Fibroblast of skin of left biceps (primary cell): ENCODE measurements at places on chromosomes 13 and 19.

GRCh38 chr19:17244618-17245534 lies 843 bp downstream of the NR2F6 start:
- DNase-seq, result no peak

DNA sequence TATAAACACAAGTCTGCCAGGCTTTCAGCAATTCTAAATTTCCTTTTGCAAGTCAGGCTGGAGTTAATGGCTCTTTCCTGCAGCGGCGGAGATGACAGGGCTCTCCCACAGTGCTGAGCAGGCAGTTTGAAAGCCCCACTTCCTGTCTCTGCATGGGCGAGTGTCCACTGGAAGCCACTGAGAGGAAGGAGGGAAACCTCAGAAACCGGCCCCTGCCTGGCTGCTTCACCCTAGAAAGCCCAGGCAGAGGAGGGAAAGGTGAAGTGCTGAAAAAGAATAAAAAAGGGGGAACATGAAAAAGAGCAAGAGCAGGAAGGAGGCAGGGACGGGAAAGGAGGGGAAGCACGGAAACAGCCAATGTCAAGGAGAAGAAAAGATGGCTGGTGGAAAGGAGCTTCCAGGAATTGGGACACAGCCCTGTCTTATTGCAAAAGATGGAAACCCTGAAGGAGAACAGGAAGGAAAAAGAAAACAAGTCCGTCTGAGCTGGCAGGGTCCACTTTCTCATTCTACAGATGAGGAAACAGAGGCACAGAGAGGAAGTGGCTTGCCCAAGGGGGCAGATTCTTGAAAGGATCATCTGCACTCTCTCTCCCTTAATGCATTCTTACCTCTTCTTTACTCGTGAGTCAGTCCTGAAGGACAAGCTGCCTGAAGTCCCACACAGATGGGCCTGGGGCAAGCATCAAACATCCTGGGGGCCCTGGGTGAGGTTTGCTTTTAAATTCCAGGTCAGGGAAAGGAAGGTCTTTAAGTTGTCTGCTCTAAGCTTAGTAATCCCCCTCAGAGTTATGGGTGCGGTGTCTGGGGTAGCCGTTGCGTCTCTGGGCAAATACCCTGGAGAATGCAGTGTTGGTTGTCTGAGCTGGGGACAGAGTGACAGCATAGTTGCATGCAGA lies 38.8 kb upstream of the ALOX5AP start:
- no peak for DNase-seq

- DNase-seq, result peak; percentile 91
Observed at GRCh38 chr19:1863638-1864479, 480 bp upstream of the KLF16 start.

DNA sequence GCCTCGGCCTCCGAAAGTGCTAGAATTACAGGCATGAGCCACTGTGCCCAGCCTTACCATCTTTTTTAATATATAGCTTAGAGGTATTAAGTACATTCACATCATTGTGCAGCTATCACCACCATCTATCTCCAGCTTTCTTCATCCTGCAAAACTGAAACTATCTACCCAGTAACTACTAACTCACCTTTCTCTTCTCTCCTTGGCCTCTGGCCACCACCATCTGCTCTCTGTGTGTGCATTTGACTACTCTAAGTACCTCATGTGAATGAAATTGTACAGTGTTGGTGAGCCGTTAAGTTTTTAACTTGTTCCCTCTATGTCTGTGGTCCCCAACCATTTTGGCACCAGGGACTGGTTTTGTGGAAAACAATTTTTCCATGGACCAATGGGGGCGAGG lies 56.1 kb downstream of the CDK8 start:
- no peak for DNase-seq

DNA sequence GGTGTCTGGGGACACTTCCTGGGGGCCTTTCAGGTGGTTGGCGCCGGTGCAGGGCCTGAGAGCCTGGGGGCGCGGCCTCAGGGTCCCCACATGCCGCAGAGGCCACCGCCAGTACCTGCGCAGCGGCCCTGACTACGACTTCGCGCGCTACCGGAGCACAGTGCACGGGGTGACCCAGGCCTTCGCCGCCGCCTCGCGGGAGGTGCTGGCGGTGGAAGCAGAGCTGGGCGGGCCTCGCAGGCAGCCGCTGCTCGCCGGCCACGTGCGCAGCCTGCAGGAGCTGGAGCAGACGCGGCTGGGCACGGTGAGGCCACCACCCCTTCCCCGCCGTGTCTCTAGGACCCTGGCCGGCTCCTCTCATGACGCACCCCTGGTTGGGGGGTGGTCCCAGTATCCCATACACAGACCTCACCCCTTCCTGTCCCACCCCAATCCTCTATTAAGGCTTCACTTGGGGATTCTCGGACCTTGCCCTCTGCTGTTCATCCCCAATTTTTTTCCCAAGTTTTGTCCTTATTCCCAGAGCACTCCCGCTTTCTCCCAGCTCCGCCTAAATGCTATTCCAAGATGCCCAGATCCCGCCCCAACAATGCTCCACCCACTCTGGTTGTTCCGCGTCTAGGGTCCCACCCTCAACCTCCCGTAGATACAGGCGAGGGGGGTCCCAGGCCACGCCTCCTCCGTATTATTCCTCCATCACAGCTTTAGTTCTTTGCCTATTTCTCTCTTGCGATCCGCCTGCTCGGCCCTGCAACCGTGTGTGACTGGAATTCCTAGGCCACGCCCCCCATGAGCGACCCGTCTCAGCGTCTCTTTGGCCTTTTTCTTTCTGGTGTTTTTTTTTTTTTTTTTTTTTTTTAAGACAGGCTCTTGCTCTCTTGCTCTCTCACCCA lies 1.0 kb downstream of the REX1BD start:
- DNase-seq, result peak; percentile 28

DNA sequence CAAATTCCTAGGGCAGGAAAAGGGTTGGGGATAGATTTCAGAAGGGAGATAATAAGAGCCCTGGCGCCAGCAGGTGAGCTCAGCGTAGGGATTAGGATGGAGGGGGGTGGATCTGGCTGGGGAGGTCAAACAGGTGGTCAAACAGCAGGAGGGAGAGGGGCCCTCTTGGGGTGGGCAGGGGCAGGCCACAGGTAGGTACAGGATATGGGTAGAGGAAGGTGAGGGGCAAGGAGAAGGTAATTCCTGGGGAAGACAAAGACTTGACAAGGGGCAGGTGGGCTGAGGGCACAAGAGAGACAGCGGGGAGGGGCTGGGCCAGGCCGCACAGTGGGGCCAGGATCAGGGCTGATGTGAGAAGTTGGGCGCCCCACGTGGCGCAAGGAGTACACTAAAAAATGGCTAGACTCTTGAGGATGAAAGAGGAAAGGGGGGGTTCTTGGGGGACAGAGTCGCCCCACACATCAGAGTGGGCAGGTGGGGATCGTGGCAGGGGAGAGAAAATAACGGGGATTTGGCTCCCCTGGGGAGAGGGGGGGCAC lies 713 bp downstream of the KRI1 start:
- DNase-seq, result peak; percentile 15

- peak; percentile 64 for DNase-seq
Observed at GRCh38 chr13:34410678-34411077, 531.4 kb upstream of the NBEA start.

DNA sequence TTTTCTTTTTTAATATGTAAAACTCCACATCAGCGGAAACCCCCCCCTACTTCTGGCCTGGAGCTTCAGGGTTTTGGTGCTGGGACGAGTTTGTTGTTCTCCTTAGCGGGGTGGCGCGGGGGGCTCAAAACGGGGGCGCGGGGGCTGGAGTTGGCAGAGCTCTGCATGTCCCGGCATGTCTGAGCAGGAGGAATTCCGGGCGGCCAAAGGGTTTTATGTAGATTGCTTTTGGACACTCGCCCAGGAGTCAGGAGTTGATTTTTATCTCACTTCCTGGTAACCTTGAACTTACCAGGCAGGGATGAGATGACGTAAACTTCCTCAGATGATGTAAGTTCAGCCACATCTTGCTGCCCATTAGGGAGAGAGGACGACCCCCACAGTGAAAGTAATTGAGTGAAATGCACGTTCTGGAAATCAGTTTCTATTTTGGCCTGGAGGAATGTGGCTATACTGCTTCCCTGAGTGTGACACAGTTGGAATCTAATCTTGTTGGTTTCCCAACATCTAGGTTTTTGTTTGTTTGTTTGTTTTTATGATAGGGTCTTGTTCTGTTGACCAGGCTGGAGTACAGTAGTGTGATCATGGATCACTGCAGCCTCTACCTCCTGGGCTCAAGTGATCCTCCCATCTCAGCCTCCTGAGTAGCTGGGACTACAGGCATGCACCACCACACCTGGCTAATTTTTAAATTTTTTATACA lies 21.0 kb upstream of the GDF15 start:
- DNase-seq, result peak; percentile 97

DNA sequence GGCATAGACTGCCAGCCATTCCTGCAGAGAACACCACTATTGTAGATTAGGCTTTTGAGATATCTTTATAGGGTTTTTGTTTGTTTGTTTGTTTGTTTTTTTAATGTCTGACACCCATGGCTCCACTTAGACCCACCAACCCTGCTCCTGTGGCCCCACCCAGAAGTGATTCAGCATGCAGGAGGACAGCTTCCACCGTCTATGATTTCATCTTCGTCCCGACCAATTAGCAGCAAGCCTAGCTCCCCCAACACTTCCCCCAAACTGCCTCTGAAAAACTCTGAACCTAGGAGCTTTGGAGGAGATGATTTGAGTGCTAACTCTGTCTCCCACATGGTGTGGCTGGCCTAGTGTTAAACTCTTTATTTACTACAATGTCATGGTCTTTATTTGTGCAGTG lies 108.3 kb upstream of the RXFP2 start:
- DNase-seq, result no peak

- DNase-seq, result no peak
Observed at GRCh38 chr19:54462047-54462654, 1.4 kb downstream of the LENG9 start.
